ENCODE measurements at places on chromosomes 5 and 9.

- no peak for DNase-seq
Measured at GRCh38 chr5:140840978-140841962, at the start of gene PCDHA8. PCDHA8 (plus strand) TSS chr5:140841187; CDS start chr5:140841322, 135 bp downstream.

DNA sequence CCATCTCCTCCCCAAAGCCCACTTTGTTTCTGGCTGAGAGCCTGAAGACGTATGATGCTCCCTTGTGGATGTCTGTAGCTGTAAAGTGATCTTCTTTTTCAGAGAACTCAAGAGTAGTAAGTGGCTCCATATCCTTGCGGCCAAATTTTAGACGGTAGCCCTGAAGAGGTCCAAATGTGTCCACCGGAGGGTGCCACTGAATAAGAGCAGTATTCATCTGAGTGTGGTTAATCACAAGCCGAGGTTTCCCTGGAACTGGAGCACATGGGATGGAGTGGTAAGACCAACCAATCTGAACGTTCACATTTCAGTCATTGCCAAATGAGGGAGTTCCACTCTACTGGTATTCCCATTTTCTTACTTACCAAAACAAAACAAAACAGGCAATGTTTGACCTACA lies 686.5 kb upstream of the DMAC1 start:
- no peak for DNase-seq

- no peak for DNase-seq
Measured at GRCh38 chr9:89842267-89842768, 237.5 kb downstream of the GADD45G start.

DNA sequence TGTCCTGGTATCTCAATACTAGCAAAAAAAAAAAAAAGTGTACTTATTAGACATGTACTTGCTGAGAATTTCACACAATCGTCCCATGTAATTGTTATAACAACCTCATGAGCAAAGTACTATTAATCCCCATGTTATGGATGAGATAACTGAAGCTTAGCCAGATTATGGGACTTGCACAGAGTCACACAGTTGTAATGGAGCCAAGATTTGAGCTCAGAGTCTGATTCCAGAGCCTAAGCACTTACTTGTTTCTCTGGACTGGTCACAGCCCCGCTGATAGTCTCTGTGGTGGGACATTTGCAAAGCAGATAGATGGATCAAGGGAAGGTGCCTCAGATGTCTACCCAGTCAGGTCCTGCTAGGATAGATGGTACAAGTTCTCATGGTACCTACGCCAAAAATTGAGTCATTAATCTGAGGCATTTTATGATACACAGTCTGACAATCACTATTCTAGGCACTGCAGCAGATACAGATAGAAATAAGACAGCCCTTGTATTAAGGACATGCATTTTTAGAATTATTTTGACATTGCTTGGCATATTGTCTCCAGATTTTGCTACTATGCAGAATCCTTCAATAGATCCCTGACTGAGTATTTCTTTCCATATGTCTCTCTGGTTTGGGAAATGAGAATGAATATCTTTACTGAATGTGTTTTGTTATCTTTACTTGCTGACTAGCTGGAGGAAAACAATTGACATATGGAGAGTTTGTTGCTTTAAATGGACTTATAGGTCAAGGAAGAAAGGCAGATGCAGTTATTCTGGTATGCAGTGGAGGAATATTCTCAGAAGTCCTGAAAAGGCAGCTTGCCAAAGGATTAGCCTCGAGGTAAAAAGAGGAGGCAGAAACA lies 149.5 kb downstream of the ADAMTSL1 start:
- no peak for DNase-seq

DNA sequence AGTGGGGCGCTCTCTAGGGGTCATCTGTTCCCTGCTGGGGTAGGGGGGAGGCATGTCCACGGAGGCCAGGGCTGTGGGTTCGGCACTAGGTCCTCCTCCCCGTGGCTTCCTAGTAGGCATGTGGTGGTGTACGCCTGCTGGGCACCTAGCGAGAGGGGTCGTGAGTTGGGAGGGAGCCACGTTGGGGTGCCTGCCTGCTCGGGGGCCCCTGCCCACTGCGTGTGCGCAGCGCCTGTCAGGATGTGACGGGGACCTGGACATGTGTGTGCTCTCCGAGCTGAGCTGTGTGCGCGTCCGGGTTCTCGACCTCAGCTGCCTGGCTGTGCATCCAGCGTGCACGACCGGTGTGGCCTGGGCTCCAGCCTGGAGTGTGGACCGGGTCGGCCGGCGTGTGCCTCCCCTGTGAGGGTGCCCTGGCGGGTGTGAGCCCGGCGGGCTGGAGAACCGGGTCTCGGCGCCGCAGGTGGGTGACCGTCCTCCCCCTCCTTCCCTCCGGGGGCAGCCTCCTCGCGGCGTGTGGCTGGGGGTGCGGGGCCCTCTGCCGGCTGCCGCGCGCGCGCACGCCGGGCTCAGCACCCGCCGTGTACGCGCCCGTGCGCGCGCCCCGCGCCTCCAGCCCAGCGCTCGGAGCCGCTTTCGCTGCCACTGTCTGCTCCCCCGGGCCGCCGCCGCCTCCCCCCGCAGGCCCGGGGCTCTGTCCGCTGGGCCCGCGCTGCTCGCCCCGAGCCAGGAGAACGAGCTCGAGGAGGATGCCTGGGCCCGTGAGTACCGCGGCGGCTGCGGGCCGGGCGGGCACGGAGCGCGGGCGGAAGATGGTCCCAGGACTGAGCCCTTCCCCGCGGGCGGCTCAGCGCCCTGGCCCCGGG lies at the start of gene PRR7:
Gene PRR7, plus strand, starts transcription at position 615 of the 866 bp plus-strand sequence. CDS start 8,254 bp downstream, outside the sequence.
- DNase-seq = no peak

- no peak for DNase-seq
Measured at GRCh38 chr5:63483338-63483737, 478.9 kb downstream of the HTR1A start.

GRCh38 chr5:133757396-133757945 lies 145.1 kb upstream of the FSTL4 start:
- no peak for DNase-seq

DNA sequence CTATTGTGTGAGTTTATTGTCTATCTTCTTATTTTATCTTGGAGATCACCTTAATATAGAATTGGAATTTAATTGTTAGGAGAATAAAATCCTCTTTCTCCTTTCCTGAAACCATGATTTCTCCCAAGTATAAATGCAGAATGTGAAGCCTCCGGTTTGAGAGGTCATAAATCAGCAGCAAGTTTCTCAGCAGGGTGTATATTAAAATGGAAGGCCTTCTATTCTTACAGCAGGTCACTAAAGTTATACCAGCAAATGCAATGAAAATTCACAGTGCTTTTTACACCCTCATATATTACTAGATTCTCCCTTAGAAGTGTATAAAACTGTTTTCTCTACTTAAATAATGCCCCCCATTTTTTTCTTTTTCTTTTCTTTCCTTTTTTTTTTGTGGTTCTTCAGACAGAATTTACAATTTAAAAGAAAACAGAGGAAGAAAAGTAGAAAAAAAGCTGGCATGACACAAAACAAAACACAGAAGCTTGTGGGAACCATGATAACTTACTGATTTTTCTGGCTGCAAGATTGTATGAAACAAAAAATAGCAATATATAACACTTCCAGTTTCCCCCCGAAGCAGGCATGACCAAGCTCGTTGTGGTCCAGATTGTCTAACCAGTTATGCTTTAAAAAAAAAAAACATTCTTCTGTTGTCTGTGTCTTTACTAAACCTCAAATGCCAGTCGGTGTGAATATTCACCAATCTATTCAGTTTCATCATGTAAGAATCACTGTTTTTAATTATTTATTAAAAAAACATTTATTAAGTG lies 211.2 kb downstream of the RAB3C start:
- DNase-seq = no peak

- no peak for DNase-seq
Measured at GRCh38 chr9:109604781-109605180, 106.7 kb upstream of the PTPN3 start.

GRCh38 chr5:74281166-74281565 lies 359.4 kb downstream of the ENC1 start:
- no peak for DNase-seq

- DNase-seq = no peak
Measured at GRCh38 chr5:53448851-53449250, 31.6 kb upstream of the FST start.
